Mesothelial cell of epicardium (in vitro differentiated cells): ENCODE measurements at places on chromosomes 2 and 18.

- H3K27me3 ChIP-seq, result peaks cover 44% of the 10 kb centered on the region
- no peak for DNase-seq
- H3K36me3 ChIP-seq, result no peaks in the 10 kb centered on the region
- no peak overlapping the region for H3K27ac ChIP-seq
Measured at GRCh38 chr2:71457923-71458322, 4.6 kb downstream of the DYSF start.

- no peaks in the 10 kb centered on the region for H3K36me3 ChIP-seq
- H3K4me3 ChIP-seq, result peak overlapping the region; percentile 25
- H3K27me3 ChIP-seq, result no peaks in the 10 kb centered on the region
- peaks cover 30% of the 10 kb centered on the region for H3K4me1 ChIP-seq
- peak overlapping the region; percentile 78 for H3K27ac ChIP-seq
Measured at GRCh38 chr2:15795426-15795825, 144.9 kb upstream of the MYCN start.

DNA sequence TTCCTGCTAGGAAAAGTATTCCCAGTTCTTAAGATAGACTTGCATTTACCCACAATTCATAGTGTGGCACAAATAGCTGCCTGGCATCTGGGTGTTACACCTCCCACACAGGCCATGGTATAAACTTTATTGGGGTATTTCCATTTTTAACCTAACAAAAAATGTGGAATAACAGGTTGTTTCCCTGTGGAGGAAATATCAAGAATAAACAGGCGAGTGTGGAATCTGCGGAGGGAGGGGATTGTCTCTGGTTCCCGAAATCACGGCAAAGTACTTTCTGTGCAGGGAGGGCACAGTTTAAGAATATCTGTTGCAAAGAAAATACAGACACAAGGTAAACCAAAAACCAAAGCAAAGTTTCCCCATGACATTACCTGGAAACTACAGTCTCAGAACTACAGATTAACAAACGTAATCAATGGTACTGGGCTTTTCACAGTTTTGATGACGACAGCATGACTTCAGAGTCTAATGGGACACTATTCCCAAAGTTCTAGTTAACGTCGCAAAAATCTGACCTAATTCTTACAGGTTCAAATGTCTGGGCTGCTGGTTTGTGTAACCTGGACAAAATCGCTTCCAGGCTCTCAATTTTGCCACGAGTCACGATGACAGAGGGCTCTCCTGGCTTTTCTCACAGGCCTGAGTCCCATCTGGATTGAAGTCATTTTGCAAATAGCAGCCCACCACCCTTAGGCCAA is 1.4 kb downstream of the STARD7 start:
- no peaks in the 10 kb centered on the region for H3K27me3 ChIP-seq
- peaks cover 3% of the 10 kb centered on the region for H3K36me3 ChIP-seq
- no peak for DNase-seq
- peak overlapping the region; percentile 92 for H3K27ac ChIP-seq
- H3K4me1 ChIP-seq, result peaks cover 53% of the 10 kb centered on the region

DNA sequence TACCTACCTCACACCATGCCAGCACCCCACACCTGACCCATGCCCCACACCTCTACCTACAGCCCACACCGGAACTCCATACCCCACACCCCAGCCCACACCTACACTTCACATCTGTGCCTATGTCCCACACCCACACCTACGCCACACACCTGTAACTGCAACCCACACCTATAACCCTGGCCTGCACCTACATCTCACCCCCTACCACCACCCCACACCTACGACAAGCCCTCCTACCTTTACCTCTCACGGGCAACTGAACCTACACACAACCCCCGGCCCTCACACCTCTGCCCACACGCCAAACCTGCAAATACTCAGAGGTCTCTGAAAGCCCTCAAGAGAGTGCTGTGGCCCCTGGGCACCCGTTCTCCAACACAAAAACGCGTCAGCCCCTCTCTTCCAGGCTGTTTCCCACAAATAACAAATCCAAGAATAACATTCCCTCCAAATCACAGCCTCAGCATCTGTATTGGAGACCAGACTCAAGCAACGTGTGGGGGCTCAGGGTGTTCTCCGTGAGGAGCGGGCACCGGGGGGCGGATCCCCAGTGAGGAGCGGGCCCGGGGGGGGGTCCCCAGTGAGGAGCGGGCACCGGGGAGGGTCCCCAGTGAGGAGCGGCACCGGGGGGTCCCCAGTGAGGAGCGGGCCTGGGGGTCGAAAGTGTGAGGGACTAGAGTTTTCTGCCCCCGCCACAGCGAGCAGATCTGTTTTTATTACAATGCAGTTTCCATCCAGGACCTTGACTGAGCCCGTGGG is 33.4 kb downstream of the SLC66A2 start:
- H3K4me1 ChIP-seq, result no peaks in the 10 kb centered on the region
- DNase-seq, result no peak
- peaks cover 58% of the 10 kb centered on the region for H3K36me3 ChIP-seq

- no peak for DNase-seq
- H3K27me3 ChIP-seq, result no peaks in the 10 kb centered on the region
- H3K36me3 ChIP-seq, result peaks cover 42% of the 10 kb centered on the region
- no peak overlapping the region for H3K4me3 ChIP-seq
- peaks cover 6% of the 10 kb centered on the region for H3K4me1 ChIP-seq
Measured at GRCh38 chr2:61262699-61263098, 100.7 kb downstream of the C2orf74 start.

- DNase-seq, result no peak
- H3K36me3 ChIP-seq, result no peaks in the 10 kb centered on the region
- peaks cover 12% of the 10 kb centered on the region for H3K4me1 ChIP-seq
- H3K4me3 ChIP-seq, result no peak overlapping the region
Measured at GRCh38 chr2:217095511-217096205, 235.8 kb upstream of the TNP1 start.

- H3K27ac ChIP-seq, result no peak overlapping the region
- H3K27me3 ChIP-seq, result no peaks in the 10 kb centered on the region
- H3K4me3 ChIP-seq, result no peak overlapping the region
- no peaks in the 10 kb centered on the region for H3K36me3 ChIP-seq
- H3K4me1 ChIP-seq, result no peaks in the 10 kb centered on the region
Measured at GRCh38 chr2:165251366-165251765, 12.2 kb downstream of the SCN2A start.

GRCh38 chr2:21230140-21230539 is 106.4 kb downstream of the TDRD15 start:
- DNase-seq, result no peak
- no peaks in the 10 kb centered on the region for H3K36me3 ChIP-seq
- no peak overlapping the region for H3K4me3 ChIP-seq
- H3K27me3 ChIP-seq, result peaks cover 8% of the 10 kb centered on the region
- no peak overlapping the region for H3K27ac ChIP-seq

DNA sequence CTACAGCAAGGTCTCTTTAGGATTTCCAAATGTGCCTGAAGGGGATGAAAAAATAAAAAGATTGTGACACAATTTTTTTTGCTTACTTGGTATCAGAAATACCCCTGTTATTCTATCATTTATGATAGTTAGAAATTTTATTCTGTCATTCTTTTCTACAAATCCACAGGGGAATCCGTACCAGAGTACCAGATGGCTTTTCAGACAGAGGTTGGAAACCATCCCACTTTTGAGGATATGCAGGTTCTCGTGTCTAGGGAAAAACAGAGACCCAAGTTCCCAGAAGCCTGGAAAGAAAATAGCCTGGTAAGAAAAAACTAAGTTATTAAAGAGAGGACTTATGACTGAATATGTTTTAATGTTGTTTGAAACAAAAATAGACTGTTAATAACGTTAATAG is 92.6 kb upstream of the FAM117B start:
- no peak for DNase-seq
- H3K4me3 ChIP-seq, result no peak overlapping the region
- no peaks in the 10 kb centered on the region for H3K27me3 ChIP-seq

GRCh38 chr2:231732604-231733003 is 24.3 kb downstream of the PTMA start:
- DNase-seq, result no peak
- H3K36me3 ChIP-seq, result peaks cover 13% of the 10 kb centered on the region
- no peak overlapping the region for H3K27ac ChIP-seq
- H3K4me1 ChIP-seq, result peaks cover 2% of the 10 kb centered on the region
